Ovary (tissue), 10 donors: ENCODE measurements at places on chromosomes 4 and X. TPM values are rescaled to one million over a fixed set of nuclear protein-coding genes. Genes with fewer than 3 reads are reported as not detected.

Gene C4orf50
- total RNA-seq: 0.35 TPM

Gene SRPK3
- total RNA-seq: 1.9 TPM

Gene COL25A1
- total RNA-seq: 0.66 TPM

Gene FABP2
- total RNA-seq: 0.11 TPM

Gene TBC1D19
- 14.8 TPM for total RNA-seq

Gene NAA11
- not detected for total RNA-seq

Gene ATP8A1
- 34.7 TPM for total RNA-seq

Gene ZDHHC15
- total RNA-seq: 3.7 TPM

Gene IBSP
- not detected for total RNA-seq

Gene HOPX
- total RNA-seq: 22.2 TPM

Gene STOX2
- total RNA-seq: 4.9 TPM

Gene GATA1
- 0.46 TPM for total RNA-seq

Gene DDX3X
- total RNA-seq: 201 TPM

Gene UGT2B15
- total RNA-seq: 0.46 TPM

Gene NUDT10
- total RNA-seq: 17.6 TPM

Gene NWD2
- not detected for total RNA-seq

Gene CLTRN
- total RNA-seq: 1.3 TPM

Gene LDB2
- total RNA-seq: 19.3 TPM

Gene SPANXA1
- not detected for total RNA-seq

Gene VCX3B
- total RNA-seq: not detected

Gene RAB39B
- total RNA-seq: 0.11 TPM

Gene IGSF1
- 0.23 TPM for total RNA-seq

Gene DRP2
- 2.3 TPM for total RNA-seq

Gene S100P
- not detected for total RNA-seq

Gene PRDM5
- 33.4 TPM for total RNA-seq

Gene IL13RA1
- 48.1 TPM for total RNA-seq

Gene SASH3
- 7.2 TPM for total RNA-seq

Gene RPL36A
- 581 TPM for total RNA-seq

Gene FGFR3
- 0.57 TPM for total RNA-seq

Gene HAND2
- 12.9 TPM for total RNA-seq

Gene CFAP99
- 1.4 TPM for total RNA-seq

Gene BANK1
- total RNA-seq: 0.12 TPM

Gene PHKA1
- total RNA-seq: 11.4 TPM

Gene TNIP3
- 0.15 TPM for total RNA-seq

Gene ADGRG2
- 14.6 TPM for total RNA-seq

Gene RBM10
- total RNA-seq: 53.0 TPM

Gene ASB9
- 0.72 TPM for total RNA-seq

Gene SHROOM2
- total RNA-seq: 11.7 TPM

Gene TMEM31
- 1.1 TPM for total RNA-seq

Gene EFNB1
- total RNA-seq: 26.2 TPM

Gene CFAP299
- total RNA-seq: 17.0 TPM

Gene ZNF185
- total RNA-seq: 3.5 TPM

Gene RHOXF2
- total RNA-seq: not detected

Gene TLL1
- 1.7 TPM for total RNA-seq

Gene CXorf49
- total RNA-seq: not detected

Gene TBC1D9
- 14.9 TPM for total RNA-seq

Gene ATP1B4
- total RNA-seq: not detected

Gene LIAS
- total RNA-seq: 15.2 TPM

Gene GLRB
- 0.33 TPM for total RNA-seq
